ENCODE measurements at places on chromosomes 3 and 15.

- no peak for DNase-seq
These were observed 9.8 kb downstream of the TFG start for GRCh38 chr3:100719136-100719535.

DNA sequence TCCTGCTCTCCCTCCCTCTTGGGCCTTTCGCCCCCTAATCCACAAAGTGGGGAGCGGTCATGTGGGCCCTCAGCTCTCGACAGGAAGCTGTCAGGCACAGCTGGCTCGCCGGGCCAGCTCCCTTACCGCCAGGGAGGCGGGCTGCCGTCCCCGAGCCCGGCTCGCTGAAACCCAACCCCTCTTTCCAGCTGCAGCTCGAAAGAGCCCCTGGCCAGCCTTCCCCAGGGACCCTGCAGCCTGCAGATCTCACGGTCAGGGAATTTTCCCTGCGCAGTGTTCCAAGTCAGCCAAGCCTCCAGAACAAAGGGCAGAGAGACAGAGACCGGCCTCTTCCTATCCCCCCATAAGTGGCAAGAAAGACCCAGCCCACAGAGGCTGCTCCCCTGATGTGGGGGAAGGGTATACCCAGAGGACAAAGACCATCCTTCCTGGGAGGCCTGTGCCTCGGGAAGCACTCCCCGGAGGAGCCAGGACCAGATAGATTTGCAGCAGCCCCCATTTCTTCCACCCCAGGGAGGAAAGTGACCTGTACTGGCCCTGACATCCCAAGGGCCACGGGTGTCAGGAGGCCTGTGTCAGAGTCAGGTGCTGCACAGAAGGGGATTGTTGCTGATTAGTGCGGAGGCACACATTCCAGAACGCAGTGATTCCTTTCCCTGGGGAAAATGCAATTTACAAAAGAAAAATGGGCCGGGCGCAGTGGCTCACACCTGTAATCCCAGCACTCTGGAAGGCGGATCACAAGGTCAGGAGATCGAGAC lies 32.6 kb downstream of the MAGEF1 start:
- no peak for DNase-seq

GRCh38 chr3:11436775-11437174 lies 164.6 kb downstream of the ATG7 start:
- no peak for DNase-seq

DNA sequence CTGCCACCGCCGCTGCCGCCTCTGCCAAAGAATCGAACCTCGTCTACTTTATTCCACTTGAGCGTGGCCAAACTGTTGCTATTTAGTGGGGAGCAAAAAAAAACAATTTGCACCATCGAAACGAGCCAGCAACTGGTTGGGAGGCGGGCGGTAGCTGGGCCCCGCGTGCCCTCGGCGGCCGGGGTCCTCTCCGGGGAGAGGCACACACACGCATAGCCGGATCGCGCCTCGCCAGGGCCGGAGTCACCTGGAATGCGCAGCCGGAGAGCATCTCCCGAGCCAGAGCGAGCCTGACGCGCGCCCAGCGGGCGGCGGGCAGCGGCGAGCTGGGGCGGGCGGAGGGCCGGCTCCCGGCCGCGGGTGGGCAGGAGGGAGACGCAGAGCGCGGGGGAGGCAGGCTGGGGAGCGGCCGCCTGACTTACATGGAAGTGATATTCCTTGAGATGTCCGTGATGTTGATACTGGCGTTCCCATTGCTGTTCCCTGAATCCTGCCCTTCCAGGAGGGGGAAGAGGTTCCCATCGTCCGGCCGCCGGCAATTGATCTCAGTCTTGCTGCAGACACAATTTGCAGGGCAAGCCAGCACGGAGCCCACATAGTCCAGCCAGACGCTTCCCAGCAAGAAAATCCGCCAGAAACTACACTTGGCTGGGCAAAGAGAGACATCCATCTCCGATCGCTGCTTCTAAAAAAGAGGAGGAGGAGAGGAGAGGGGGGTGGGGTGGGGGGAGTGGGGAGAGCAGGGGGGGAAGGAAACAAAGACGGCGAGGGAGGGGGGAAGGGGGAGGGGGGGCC lies 858 bp downstream of the NTRK3 start:
- no peak for DNase-seq

DNA sequence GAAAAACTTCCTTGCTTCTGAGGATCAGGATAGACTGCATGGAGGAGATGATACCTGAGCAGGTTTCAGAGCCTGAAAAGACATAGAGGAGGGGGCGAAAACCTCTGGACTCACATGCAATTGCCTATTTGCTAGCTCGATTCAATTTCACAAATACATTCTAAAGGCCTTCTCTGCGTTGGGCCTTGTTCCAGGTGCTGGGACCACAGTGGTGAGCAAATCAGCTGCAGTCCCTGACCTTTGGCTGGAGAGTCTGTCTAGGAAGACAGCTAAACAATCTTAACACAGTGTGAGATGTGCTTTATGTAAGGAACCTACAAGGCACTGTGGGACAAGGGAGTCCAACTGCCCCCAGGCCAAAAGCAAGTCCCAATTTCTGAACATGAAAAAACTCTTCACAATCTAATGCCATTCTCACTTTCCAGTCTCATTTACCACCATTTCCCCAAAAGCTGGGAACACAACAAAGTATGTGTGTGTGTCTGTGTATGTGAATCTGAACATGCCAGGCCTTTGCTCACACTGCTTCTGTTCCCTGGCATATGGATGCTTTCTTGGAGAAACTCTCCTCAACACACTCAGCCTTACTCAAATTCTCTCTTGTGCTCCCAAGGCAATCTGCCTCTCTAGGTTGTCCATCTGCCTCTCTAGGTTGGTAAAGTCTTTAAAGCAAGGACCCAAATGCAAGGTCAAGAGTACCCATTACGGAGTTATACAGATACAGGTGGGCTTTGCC lies 2.1 kb upstream of the PCCB start:
- no peak for DNase-seq

Measured in activated T-cell treated with anti-CD3 and anti-CD28 coated beads, Interleukin-2, amount 50 U/mL, for 4 hours (primary cell).